Sciatic nerve (tissue), 2 donors: ENCODE measurements at places on chromosomes 16 and 17. TPM values are rescaled to one million over a fixed set of nuclear protein-coding genes. Genes with fewer than 3 reads are reported as not detected.

- DNase-seq = no peak
Measured at GRCh38 chr16:31664683-31665482, 137.2 kb downstream of the AHSP start.

The AHSP gene
- total RNA-seq = 17.7 TPM

- DNase-seq = no peak
Measured at GRCh38 chr16:17801068-17801467, 330.3 kb upstream of the XYLT1 start.

The PLK1 gene
- 2.6 TPM for total RNA-seq

The PRSS36 gene
- 4.3 TPM for total RNA-seq

DNA sequence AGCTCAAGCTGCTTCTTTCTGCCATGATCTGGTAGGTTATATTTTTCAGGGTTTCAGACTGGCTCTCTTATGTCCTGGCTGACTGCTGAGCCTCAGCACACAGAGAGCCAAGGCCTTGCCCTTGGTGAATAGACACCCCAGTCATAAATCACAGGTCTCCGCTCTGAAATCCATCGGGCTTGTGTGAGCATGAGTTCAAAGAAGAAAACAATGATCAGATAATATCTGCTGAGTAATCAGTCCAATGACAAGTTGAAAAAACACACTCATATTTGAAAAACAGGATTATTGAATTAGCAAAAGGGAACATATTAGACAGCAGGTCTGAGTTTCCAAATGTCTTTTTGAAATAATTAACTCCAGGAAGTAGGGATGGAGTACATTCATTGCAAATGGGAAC, 51.1 kb upstream of the NDRG4 start:
- DNase-seq = no peak

The DHRS11 gene
- 5.4 TPM for total RNA-seq

DNA sequence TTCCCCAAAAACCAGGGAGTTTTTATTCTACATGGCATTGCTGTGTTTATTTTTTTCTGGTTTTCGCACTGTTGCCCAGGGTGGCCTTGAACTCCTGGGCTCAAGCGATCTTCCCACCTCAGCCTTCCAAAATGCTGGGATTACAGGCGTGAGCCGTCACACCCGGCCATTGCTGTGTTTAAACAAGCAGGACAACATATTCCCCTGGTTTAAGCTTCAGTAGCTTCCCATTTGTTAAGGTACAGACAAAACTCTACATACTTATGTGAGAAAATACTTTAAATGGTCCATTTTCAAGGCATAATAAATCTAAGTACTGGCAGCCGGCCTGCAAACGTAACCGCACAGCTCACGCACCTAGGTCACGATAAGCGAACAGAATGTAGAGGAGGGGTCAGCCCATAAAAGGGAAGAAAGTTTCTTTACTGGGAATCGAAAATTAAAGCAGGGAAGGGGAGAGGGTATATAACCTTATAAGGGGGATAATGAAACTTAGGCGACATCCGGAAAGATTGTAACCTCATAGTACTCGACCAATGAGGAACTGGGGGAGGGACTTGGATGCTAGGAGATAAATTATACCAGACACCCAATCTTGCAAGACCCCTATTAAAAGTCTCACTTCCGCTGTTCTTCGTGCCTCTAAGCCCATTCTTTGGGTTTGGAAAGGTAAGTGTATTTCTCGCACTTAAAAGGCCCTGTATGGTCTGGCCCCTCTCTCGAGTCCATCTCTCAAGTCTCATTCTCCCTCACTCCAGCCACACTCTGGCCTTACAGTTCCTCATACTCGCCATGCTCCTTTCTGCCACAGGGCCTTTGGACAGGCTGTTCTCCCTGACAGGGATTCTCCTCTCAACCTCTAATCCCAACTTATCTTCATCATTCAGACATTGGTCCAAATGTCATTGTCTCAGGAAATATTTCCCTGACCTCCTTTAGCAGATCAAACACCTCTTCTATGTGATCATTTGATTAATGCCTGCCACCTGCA, 59.2 kb downstream of the TEX14 start:
- no peak for DNase-seq

- no peak for DNase-seq
Measured at GRCh38 chr16:85522308-85522841, 90.7 kb upstream of the GSE1 start.

The SPNS2 gene
- 31.6 TPM for total RNA-seq

- DNase-seq = no peak
Measured at GRCh38 chr16:23274968-23275367, 27.1 kb upstream of the SCNN1B start.
